Stimulated activated CD8-positive, alpha-beta memory T cell treated with anti-CD3 and anti-CD28 coated beads, Interleukin-4, amount 100 ng/mL, for 48 hours (primary cell): ENCODE measurements at places on chromosomes 4 and X.

- no peak for DNase-seq
Measured at GRCh38 chrX:47497271-47497888, 14.4 kb upstream of the ZNF41 start.

- no peak for DNase-seq
Measured at GRCh38 chr4:173365359-173365996, 5.3 kb upstream of the SAP30 start.

DNA sequence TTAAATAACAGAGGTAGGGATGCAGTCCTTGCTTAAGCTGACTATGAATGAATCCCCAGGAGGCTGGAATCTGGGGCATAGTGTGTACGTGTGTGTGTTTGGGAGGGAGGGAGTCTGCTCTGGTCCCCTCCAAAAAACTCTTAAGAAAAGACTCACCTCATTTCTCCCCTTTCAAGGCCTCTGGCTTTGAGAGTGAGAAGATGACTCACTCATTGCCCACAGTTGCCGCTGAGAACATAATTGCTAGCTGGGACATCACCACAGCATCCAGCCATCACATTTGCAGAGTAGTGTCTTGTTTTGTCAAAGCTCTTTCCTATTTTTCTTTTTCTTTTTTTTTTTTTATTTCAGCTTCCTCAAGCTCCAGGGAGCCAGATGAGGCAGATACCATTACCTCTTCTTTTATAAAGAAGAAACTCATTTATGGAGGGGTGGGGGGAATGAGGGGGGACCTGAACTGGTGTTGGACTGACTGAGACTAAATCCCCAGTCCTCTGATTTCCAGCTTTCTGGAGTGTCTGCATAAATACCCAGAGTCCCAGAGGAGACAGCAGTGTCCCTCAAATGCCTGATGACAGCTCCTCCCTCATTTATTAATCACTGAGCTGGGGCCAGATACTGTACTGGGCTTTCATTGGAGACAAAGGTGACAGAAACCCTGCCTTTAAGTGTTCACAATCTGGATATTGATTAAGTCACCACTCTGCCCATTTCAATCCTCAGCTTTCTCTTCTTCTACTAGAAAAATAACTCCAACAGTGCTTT, 61.9 kb upstream of the LAS1L start:
- peak; percentile 45 for DNase-seq

GRCh38 chrX:71618303-71618721, at the start of gene CXCR3:
Gene CXCR3 (minus strand): TSS chrX:71618511. CDS start chrX:71618449, 62 bp downstream.
- DNase-seq, result peak; percentile 81

DNA sequence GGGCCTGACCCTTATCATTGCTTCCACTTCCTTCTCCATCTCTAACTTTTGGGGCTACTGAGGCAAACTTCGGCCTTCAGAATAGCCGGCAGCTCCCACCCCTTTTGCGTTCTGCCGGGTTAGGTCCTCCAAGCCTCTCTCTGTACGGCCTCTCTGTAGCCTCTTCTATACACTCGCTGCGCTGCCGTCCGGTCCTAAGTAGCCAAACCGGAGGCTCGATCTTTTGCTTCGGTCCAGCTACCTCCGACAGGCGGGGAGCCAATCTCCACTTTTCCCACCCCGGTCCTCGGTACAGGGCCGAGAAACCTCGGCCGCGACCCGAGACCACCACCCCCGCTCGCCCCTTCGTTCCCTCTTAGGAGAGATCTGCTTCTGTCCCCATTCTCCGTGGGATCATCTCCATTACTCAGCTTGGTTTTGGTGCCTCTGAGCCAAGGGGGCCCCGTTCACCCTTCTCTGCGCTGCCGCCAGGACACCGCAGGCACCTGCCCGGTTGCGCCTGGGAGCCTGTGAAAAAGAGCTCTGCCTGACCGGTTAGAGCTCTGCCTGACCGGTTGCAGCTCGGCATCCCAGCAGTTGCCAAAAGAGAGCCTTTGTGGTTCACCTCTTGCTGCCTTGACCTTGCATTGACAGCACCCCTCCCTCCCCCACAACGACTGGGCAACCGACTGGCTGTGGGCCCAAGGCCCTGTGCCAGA, 1.0 kb upstream of the HTR2C start:
- DNase-seq, result no peak

DNA sequence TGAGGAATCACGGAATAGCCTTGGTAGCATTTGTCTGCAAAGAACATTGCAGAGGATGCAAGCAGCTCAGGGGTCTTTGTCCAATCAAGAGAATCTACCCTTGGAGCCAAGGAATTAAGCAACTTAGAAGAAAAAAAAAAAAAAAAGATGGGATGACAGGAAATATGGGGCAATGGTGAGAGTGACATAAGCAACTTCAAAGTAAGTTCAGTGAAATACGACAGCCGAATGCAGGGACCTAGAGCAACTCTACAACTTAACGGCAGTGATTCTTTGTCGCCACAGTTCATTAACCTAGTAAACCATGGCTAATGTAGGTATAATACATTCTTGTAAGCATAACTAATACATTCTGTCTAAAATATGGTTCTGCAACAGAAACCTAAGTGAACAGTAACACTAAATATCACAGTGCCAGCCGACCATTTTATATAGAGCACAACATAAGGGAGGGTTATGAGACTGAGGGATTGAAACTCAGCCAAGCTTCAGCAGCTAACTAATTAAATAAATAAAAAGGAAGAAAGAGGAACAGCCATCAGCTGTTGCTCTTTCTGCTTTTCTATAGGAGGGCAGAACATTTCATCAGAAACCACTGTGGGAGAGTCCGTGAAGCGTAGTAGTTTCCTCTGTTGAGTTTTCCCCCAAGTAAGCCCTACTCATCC, 74.7 kb downstream of the PPARGC1A start:
- DNase-seq, result no peak

- no peak for DNase-seq
Measured at GRCh38 chr4:121191361-121191760, 27.2 kb upstream of the TNIP3 start.

- DNase-seq, result no peak
Measured at GRCh38 chr4:74504212-74504611, 59.3 kb downstream of the AREG start.

- DNase-seq, result no peak
Measured at GRCh38 chr4:176841711-176842112, 49.0 kb upstream of the VEGFC start.

GRCh38 chr4:106136777-106137331, 179.2 kb downstream of the TBCK start:
- no peak for DNase-seq

DNA sequence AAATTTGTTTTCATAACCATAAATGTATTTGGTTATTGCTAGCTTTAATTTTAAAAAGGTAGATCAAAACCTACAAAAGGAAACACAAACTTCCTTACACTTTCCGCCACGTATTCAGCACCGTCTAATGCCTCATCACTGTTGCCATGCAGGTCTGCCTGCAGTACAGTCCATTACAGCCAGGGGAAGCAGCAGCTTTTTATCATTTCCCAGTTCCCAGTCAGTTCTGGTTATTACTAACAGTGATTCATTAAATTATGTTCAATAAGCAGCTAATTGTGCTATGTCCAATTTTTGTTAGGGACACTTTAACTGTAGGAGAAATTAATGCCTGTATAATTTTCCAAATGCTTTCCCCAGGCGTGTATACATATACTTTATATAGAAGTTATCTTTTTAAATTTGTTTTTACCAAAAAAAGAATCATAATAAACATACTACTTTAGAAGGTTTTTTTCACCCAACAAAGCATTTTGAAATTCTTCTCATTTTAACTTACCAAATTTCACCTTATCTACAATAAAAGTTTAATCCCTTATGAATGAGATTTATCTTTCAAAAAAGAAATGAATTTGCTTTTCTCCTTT, 93.3 kb downstream of the ANXA3 start:
- peak; percentile 47 for DNase-seq

- DNase-seq, result no peak
Measured at GRCh38 chr4:115437739-115438138, 324.3 kb upstream of the NDST4 start.

- peak; percentile 25 for DNase-seq
Measured at GRCh38 chrX:52574416-52575275, 57.8 kb upstream of the XAGE1B start.

GRCh38 chr4:14233126-14233525, 605.6 kb upstream of the BOD1L1 start:
- DNase-seq, result no peak

- DNase-seq, result no peak
Measured at GRCh38 chr4:123304151-123304964, 92.2 kb upstream of the SPRY1 start.

- DNase-seq, result no peak
Measured at GRCh38 chr4:7161721-7162214, 30.6 kb upstream of the SORCS2 start.

DNA sequence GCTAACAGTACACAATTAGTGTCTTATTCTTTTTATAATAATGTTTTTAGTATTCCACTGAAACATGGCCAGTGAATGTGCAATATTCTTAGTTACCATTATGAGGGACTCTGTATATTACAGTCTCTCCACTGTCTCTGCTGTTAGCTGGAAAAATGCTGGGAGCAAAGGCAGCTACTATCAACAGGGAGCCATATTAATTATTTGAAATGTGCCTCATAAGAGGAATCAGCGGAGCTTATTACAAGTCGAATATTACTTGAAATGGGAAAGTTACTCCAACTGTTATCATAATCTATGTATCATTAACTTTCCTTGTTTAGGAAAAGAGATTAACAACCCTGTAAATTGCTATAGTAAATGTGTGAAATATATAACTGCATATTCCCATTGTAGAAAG, 612.0 kb downstream of the ADGRL3 start:
- DNase-seq, result no peak

DNA sequence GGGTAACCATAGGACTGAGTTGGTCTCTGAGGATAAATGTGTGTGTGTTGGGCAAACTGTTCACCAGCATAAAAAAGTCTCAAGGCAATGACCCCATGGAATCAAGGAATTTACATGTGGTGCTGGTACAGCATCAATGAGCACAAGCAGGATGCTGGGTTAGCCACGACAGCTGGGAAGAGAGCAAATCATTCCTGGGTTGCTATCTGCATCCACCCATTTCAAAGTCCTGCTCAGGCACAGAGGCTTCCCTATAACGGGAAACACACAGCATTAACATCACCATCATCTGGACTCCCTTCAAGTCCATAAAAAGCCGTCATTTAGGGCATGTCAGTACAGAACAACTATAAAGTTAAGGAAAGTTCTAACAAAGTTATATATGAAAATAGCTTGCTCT, 41.6 kb downstream of the CCDC149 start:
- no peak for DNase-seq

- DNase-seq, result no peak
Measured at GRCh38 chrX:24833695-24834094, 140.0 kb downstream of the POLA1 start.

DNA sequence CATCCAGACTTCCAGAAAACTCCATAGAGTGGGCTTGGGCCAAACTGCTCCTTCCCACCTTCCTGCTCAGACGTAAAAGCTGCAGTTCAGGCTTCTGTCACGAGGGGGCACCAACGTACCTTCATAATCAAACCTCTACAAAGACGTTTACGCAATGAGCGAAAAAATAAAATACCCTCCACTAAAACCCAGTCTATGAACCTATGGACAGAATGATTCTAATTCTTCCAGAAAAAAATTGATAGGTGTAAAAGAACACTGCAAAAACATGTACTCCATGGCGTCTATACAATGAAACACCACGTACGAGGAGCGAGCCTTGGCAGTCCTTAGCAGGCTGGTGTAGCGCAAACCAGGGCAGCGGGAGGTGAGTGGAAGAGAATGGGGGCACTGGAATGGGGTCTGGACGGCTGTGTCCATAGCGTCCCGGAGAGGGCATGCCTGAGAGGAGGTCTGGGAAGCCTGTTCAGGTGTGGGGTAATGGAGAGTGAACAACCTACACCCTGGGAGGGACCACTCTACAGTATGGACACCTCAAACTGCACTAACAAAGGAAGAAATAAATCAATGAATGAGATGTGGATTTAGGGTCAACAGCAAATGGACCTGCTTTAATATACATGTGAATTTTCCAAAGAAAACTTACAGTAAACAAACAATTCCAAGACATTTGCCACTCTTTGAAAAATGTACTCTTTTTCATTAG, 14.4 kb upstream of the RAB40A start:
- peak; percentile 86 for DNase-seq

GRCh38 chr4:120622601-120623000, 299.9 kb downstream of the PRDM5 start:
- DNase-seq, result no peak

- DNase-seq, result no peak
Measured at GRCh38 chr4:143021384-143021783, 163.3 kb upstream of the USP38 start.

- no peak for DNase-seq
Measured at GRCh38 chr4:14149176-14150053, 521.9 kb upstream of the BOD1L1 start.

GRCh38 chr4:94649381-94650133, 108.2 kb upstream of the BMPR1B start:
- no peak for DNase-seq

DNA sequence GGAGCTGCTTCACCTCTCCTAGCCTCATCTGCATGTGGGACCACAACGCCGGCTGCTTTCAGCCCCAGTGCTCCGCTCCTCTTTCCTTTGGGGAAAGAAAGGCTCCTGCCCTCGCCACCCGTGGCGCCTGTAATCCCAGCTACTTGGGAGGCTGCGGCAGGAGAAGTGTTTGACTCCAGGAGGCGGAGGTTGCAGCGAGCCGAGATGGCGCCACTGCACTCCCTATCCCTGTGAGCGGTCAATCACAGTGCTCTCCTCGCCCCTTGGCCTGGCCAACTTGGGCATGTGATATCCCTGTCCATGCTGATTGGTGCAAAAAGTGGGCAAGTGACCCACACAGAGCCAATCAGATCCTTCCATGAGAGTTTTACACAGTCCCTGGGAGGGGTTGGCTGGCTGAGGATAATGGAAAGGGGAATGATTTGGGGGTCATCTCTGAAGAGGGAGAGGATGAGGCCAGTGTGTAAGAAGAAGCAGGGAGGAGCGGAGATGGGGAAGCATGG, 56.2 kb downstream of the WFS1 start:
- no peak for DNase-seq

- DNase-seq, result no peak
Measured at GRCh38 chr4:1883583-1883982, 12.4 kb downstream of the NSD2 start.

DNA sequence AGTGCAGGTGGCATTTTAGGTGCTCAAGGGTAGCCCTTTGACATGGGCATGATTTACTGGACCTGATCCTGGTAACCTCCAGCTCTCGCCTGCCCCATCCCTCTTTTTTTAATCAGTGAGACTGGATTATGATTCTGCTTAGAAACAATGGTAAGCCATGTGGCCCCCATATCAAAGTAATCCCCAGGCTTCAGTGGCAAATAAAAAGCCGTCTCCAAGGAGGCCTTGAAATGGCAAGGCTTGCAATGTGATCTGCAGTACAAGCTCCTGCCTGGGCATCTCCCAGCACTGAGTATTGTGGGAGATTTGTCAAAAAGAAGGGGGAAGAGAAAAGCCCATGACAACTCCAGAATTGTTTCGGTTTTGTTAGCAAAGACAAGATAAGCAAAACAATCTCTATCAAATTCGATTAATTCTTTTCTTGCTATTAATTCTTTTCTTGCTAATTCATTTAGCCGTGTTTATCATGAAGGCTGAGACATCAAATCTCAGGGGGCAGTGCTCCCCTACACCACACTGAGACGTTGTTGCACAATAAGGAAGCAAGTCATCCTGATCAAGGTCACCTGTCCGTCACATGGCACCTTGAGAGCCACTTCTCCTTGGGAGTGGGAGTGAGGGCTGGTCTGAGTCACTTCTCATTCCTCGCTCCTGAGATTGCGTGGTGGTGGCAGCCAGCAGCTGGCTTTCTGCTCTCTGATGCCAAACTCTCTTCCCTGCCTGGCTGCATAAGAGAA, 312.7 kb upstream of the GATB start:
- no peak for DNase-seq

- peak; percentile 22 for DNase-seq
Measured at GRCh38 chrX:118423558-118423957, 72.1 kb upstream of the DOCK11 start.
